ENCODE measurements at places on chromosomes 6 and 20.

DNA sequence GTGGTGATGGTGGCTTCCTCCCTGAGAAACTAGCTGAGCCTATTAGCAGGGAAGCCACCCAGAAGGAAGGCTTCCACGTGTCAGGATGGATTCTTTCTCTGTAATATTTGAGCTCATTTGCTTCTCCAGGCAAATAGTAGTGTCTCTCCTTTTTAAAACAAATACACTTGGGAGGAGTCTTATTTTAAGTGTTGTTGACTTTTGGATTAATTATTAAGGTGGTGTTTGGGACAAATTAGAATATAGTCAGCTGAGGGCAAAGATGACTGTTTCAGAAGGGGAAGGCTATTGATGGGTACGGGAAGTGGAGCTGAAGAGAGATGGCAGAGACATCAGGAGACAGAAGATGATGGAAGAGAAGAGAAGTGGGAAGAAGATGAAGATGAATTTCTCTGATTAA lies 119.8 kb upstream of the PHACTR1 start:
- DNase-seq = no peak

GRCh38 chr6:159819932-159820640 lies 20.0 kb downstream of the PNLDC1 start:
- DNase-seq = peak; percentile 12

DNA sequence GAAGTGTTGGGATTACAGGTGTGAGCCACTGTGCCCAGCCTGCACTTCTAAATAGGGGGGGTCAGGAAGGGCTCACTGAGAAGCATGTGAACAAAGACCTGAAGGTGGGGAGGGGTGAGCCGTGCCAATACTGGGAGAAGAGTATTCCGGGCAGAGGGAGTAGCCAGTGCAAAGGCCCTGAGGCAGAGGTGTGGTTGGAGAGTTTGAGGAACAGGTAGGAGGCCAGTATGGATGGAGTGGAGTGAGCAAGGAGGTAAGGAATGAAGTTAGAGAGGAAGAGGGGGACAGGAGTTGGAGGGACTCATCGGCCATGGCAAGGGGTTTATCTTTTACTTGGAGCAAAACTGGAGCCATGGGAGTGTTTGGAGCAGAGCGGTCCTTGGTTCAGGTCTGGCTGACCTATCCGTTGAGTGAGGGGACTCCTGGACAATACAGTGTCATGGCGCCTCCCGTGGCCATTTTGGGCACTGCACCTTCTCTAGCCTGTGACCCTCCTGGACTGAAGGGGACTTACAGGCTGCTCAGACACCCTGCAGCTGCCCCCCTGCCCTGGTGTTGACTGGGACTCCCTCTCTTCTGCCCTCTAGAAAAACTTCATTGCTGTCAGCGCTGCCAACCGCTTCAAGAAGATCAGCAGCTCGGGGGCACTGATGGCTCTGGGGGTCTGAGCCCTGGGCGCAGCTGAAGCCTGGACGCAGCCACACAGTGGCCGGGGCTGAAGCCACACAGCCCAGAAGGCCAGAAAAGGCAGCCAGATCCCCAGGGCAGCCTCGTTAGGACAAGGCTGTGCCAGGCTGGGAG lies 12.1 kb downstream of the FOXS1 start:
- DNase-seq = peak; percentile 30

DNA sequence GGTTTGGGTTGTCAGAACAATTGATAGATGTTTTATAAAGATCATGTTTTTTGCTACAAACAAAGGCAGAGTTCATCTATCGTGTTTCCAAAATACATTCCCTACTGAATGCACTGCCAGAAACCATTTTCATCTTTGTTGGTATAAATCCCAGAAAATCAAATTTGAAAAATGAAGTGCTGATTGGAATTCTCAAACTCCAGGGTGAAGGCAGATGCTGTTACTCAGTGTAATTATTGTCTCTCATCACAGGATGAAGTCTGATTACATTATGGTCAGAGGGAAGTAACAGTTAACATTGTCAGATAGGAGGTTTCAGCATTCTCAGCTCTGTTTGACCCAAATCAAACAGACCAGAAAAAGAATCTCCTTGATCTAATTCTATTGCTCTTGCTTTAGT lies 198.4 kb upstream of the KCNK16 start:
- DNase-seq = no peak

DNA sequence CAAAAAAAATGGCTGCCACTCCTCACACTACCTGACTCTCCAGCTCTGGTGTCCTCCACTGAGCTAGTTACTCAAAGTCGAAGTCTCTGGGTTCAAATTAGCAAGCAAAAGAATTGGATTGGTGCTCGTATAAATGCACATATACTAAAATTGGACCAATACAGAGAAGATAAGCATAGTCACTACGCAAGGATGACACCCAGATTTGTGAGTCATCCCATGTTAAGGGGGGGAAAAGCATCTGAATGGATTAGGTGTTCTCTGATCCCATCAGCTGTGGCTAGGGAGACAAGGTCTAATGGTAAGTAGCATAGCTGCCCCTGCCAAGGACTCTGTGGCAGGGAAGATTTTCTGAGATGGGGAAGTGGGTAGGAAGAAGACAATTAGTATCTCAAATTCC lies 18.3 kb upstream of the AMD1 start:
- no peak for DNase-seq

DNA sequence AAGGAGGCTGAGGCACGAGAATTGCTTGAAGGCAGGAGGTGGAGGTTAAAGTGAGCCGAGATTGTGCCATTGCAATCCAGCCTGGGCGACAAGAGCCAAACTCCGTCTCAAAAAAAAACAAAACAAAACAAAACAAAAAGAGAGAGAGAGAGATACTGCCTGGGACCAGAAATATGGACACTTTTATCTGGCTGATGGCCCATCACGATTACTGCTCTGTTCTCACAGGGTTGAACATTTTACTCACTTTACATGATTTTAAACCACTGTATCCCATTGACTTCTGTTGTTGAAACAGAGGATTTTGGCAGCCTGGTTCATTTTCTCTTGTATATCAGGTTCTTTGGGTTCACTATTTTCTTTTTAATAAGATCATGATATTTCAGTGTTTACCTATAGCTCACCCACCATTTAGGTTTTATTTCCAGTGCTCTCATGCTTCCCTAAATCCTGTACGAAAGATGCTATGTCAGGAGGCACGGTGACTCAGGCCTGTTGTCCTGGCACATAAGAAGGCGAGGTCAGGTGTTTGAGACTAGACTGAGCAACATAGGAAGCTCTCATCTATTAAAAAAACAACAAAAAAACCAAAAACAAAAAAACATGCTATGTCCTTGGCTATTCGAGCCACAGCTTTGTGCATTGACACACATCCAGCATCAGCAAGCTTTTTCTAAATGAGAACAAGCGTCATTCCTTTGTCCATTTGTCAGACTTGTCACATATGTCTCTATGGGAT lies 34.5 kb upstream of the RREB1 start:
- DNase-seq = no peak

- peak; percentile 34 for DNase-seq
Observed at GRCh38 chr6:34143884-34144580, 1.9 kb downstream of the GRM4 start.

GRCh38 chr20:16708602-16709001 lies 21.2 kb upstream of the SNRPB2 start:
- no peak for DNase-seq

GRCh38 chr6:109456710-109457561 lies 1.4 kb upstream of the MICAL1 start:
- DNase-seq = no peak

DNA sequence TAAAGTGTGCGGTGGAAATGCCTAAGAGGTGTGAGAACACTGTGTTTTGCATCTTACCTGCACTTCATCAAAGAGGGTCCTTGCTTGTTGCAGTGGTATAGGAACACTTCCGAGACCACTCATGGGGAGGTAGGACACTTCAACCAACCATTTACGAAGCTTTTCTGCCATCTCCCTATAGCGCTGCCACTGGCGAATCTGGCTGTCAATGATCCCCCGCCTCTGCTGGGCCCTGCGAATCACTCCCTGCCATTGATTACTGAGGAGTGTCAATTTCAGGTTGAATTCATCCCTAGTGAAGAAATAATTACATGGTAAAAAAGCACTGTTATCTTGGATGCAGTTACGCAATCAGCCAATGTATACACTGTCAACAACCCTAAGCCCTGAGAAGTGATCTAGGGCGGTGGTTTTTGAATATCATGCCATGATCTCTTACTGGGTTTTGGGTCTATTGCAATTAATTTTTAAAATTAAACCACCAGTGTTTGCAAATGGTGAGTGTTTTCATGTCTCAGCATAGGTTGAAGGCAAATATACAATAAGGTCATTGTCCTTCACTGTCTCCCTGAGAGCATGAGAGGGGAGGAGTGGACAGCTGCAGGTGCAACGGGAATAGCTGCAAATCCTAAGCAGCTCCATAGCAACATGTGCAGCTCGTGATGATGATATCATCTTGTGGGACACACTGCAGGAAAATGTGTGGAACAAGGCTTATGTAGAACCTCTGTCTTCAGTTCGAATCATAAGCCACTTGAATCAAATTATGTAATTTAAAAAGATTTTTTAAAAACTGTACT lies 400.6 kb downstream of the ESR1 start:
- DNase-seq = no peak

DNA sequence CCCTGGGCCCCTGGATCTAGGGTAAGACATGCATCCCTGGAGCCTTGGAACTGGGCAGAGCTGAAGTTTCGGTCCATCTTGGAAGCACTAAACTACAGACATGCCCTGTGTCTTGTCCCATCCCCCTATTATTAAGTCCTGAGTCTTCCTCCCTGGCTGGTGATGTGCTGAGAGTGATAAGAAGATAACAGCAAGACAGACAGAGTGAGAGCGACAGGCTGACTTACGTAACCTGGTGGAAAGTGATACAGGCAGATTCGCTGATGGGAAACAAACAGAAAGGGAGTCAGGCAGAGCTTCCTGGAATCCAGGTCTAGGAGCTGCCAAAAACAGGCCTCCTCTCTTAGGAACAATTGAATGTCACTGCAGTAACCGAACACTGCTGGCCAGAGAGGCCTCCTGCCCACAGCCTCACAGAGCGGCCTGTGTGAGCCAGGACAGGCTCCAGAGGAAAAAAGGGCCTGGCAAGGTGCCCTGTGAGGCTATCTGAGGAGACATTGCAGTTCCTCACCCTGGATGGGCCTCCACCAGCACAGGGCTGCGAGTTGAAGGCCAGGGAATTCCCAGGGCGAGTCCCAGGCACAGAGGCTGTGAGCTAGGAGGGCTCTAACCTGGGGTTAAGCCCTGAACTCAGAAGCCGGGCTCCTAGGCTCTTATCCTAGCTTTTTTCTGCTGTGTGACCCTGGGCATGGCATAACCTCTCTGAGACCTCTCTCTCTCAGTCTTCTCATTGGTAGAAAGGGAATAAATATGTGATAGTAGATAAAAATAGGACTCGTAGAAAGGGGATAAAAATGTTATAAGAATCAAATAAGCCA lies 34.2 kb upstream of the B4GALT5 start:
- DNase-seq = no peak

DNA sequence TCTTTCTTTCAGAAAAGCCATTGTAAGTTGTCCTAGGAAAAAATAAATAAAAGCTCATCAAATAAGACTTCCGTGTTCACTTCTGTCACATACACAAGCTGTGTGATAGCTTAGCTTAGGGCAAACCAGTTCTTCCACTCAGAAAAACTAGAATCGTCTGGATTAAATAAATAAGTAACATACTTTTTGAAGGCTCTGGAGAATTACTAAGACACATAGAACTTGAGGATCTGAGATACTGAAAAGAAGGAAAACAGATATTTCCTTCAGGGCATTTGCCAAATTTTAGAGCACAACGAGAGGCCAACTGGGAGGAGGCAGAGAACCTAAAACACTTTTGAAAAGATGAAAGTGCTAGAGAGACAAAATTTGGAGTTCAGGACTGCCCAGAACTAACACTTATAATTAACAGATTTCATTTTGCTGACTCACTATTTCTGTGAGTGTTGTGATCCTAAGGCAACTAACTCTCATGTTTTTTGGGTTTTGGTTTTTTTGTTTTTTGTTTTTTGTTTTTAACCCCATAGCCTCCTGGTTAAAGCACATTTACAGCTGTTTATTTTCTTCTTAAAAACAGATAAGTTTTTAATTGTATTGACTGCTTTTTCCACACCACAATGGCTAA lies 38.7 kb upstream of the THEMIS start:
- DNase-seq = no peak

- no peak for DNase-seq
Observed at GRCh38 chr6:82704045-82704444, 340.4 kb downstream of the TPBG start.

DNA sequence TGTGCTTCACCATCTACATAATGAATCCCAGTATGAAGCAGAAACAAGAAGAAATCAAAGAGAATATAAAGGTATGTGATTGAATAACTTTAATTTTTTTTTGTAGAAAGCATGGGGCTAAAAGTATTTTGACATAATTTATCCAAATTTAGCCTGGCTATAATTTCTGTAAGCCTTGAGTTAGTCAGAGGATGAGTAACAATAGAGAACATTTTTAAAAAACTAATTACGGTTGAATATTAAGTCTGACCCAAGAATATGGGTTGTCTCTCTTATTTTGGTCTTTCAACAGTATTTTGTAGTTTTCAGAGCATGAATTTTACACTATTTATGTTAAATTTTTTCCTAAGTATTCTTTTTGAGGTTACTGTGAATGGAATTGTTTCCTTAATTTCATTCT lies 2.5 kb downstream of the GMNN start:
- no peak for DNase-seq

GRCh38 chr6:156396068-156396771 lies 381.0 kb upstream of the ARID1B start:
- peak; percentile 51 for DNase-seq

DNA sequence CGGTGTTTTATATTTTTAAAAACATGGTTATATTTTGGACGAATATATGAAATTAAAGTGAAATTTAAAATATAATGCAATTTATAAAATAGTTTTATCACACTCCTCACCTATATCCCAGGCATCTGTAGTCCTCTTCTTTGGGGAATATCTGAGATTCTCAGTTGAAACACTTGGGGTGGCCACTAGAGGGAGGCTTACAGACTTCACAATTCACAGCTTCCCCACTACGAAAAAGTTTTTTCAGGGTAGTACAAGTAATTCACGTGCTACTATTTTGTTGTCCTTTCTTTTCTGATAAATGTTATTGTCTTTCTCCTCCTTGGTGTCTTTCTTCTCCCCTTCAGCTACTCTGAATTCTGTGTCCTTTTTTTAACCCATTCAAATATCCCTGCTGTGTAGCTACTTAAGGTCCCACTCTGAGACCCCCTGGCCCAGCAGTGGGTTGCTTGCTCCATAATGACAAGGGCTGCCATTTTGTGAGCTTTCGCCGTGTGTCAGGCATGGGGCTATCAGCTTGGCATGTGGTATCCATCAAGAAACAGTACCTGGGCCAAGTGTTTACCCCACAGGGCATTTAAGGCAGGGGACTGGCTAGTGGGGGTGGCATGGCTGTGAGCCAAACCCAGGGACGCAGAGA lies 43.6 kb upstream of the PHACTR3 start:
- DNase-seq = no peak

GRCh38 chr6:25219917-25220278 lies 59.3 kb upstream of the CARMIL1 start:
- DNase-seq = no peak

DNA sequence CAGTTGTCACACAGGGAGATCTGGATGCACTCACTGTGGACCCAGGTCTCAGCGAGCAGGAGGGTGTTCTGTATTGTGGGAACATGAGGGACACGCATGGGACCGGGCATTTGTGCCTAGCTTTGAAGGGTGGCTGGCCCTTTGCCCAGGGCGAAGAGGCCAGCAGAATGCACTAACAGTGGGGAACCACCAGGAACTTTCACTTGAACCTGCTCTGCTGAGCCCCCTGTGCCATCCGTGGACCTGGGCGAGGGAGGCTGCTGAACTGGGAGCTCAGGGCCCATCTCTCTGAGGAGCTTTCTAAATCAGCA lies 1.2 kb upstream of the ULBP2 start:
- no peak for DNase-seq
